ENCODE measurements at places on chromosomes 3 and 15.

GRCh38 chr15:39251413-39252133, 329.3 kb upstream of the THBS1 start:
- DNase-seq: no peak

DNA sequence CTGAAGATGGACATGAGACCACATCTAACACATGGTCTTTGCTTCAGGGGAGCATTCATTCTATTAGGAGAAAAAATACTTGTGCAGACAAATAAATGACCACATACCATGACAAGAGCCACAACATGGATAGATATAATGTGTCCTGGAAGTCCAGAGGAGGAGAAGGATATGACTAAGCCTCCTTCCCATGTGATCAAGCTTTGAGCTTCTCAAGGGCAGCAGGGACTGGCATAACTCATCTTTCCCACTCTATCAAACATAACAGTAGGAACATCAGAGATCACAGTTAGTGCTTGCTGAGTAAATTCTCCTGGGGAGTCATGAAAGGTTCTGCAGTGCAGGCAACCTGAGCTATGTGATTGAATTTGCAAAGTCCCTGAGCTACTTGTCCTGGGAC, 86.0 kb upstream of the LPP start:
- peak; percentile 73 for DNase-seq

DNA sequence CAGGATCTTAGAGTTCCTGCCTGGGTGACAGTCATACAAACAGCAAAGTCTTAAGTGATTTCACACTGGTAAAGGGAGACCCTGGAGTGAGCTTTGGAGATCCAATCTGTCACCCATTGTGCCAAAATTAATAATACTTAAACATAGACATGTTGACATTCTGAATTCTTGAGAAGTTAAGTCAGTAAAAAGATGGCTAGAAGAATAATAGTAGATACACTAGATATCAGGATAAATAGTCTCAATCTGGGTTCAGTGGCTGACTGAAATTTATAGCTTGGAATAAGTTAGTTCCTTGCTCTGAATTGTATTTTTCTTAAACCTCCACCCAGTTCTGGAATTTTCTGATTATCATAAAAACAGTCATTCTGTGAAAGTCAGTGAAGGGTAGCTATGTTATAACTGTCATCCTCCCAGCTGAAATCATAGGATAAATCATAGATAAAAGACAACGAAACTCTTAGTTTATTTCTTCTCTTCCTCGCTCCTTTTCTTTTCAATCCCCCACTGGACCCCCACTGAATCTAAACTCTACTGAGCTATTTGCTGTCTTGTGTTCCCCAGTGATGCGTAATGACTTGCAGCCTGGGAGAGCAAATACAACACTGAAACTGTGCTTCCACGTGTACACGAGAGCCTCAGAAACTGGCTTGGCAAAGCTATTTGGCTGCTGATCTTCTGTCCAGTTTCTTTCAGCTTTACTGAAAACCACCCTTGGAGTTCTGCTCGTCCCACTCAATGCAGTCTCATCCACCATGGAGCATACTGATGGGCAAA, 175.4 kb upstream of the TP63 start:
- DNase-seq: no peak

- no peak for DNase-seq
Measured at GRCh38 chr3:13687517-13687943, 138.6 kb downstream of the FBLN2 start.

DNA sequence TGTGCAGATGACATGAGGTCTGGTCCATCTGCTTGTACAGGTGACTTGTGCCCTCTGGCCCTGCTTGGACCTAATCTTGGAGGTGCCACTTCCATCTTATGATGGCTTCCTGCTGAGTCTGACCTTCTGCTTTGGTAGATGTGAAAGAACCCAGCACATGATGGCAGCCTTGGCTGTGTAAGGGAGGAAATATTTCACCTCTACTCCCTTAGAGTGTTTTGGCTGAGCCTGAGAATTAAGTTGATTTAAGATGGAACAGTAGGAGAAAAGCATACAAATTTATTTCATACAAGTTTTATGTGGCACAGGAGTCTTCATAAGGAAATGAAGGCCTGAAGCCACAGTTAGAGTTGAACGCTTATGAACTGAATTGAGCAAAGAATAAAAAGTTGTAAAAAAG, 27.6 kb upstream of the CDCP1 start:
- DNase-seq: no peak
